Activated CD4-positive, alpha-beta memory T cell treated with anti-CD3 and anti-CD28 coated beads, Interleukin-2, amount 10 ng/mL, durations not matched to agents 7 days and 5 days (primary cell): ENCODE measurements at places on chromosomes 3 and 15. TPM values are rescaled to one million over a fixed set of nuclear protein-coding genes. Genes with fewer than 3 reads are reported as not detected.
A peak's percentile ranks its signal among the peaks of the same experiment; 100 is the strongest.

- H3K27ac ChIP-seq, result no peak overlapping the region
- DNase-seq, result no peak
- H3K4me1 ChIP-seq, result peaks cover 11% of the 10 kb centered on the region
- no peak overlapping the region for H3K4me3 ChIP-seq
- no peaks in the 10 kb centered on the region for H3K27me3 ChIP-seq
Measured at GRCh38 chr3:66228707-66229106, 7.9 kb downstream of the SLC25A26 start.

DNA sequence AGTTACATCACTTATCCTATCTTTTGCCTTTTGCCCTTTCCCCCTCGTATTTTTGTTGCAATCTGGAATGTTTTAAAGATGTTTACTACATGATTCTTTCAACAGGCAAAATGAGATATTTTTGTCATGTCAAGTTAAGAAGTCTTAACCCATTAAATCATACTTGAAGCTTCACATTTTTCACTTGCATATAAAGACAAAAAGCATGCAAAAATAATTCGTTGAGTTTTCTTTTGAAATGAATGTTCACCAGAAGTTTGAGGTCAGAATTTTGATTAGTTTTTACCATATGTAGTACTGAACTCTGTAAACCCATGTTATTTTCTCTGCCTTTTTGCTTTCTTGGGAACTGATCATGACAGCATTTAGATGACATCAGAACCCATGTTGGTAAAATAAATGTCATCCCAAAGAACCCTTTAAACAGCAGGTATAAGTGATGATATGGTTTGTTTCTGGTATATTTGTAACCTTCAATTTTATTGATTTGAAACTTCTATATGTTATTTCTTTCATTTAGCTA, 188.5 kb downstream of the GHSR start:
- H3K27me3 ChIP-seq, result no peaks in the 10 kb centered on the region
- H3K36me3 ChIP-seq, result peaks cover 20% of the 10 kb centered on the region
- H3K4me3 ChIP-seq, result no peak overlapping the region
- DNase-seq, result no peak
- peaks cover 1% of the 10 kb centered on the region for H3K4me1 ChIP-seq

- no peaks in the 10 kb centered on the region for H3K36me3 ChIP-seq
- H3K4me3 ChIP-seq, result no peak overlapping the region
- no peak overlapping the region for H3K27ac ChIP-seq
- H3K4me1 ChIP-seq, result peaks cover 2% of the 10 kb centered on the region
- peaks cover 72% of the 10 kb centered on the region for H3K27me3 ChIP-seq
Measured at GRCh38 chr3:42264399-42265058, 1.5 kb downstream of the CCK start.

The EFHB gene
- 0.58 TPM for total RNA-seq

GRCh38 chr3:148173851-148174250, 523.9 kb upstream of the AGTR1 start:
- no peaks in the 10 kb centered on the region for H3K27me3 ChIP-seq
- no peaks in the 10 kb centered on the region for H3K4me1 ChIP-seq
- H3K4me3 ChIP-seq, result no peak overlapping the region
- DNase-seq, result no peak

The GOLGA8Q gene
- total RNA-seq, result 2.3 TPM

DNA sequence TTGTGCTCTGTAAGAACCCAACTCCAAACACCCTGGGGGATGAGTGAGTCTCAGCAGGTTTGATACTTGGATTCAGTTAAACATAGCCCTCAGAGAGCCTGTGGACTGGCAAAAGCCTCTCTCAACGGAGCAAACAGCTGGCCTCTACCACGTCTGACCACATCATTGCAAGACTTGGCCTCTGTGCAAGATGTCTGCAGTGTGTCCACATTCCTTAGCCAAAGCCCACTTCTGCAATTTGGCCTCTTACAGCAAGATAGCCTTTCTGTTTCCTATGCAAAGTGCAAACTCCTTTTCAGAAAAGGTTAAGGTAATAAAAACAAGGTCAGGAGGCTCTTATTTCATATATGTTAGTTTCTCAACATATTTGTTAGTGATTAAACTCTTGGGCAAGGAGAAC, 27.9 kb downstream of the FBN1 start:
- H3K27me3 ChIP-seq, result peaks cover 9% of the 10 kb centered on the region
- H3K4me1 ChIP-seq, result no peaks in the 10 kb centered on the region
- no peak overlapping the region for H3K27ac ChIP-seq
- no peak overlapping the region for H3K4me3 ChIP-seq
- no peaks in the 10 kb centered on the region for H3K36me3 ChIP-seq

- peaks cover 55% of the 10 kb centered on the region for H3K4me1 ChIP-seq
- DNase-seq, result no peak
- no peaks in the 10 kb centered on the region for H3K27me3 ChIP-seq
- peaks cover 21% of the 10 kb centered on the region for H3K36me3 ChIP-seq
- H3K27ac ChIP-seq, result peak overlapping the region; percentile 78
- peak overlapping the region; percentile 51 for H3K4me3 ChIP-seq
Measured at GRCh38 chr15:44738340-44738984, 2.1 kb downstream of the TRIM69 start.

The PLCD1 gene
- total RNA-seq, result 36.2 TPM

- no peaks in the 10 kb centered on the region for H3K27me3 ChIP-seq
- H3K36me3 ChIP-seq, result peaks cover 19% of the 10 kb centered on the region
- no peak for DNase-seq
- no peak overlapping the region for H3K27ac ChIP-seq
- no peak overlapping the region for H3K4me3 ChIP-seq
Measured at GRCh38 chr3:45480218-45480617, 91.8 kb downstream of the LARS2 start.

DNA sequence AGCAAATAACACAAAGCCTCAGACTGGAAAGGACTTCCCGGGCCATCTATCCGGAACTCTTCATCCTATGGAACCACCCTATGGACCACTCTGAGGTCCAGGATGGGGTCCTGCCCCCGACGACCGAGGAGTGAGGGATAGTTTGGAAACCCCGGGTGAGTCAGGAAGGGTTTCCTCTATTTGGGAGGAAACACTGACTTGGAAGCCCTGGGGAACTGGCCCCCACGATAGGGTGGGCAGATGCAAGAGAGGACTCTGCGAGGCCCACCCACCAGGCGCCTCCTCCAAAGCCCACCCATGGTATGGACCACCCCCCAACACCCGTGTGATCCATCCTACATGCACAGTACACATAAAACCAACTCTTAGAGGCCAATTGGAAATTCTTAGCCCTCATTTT, 69.4 kb downstream of the CPN2 start:
- no peak overlapping the region for H3K27ac ChIP-seq
- no peaks in the 10 kb centered on the region for H3K4me1 ChIP-seq
- no peaks in the 10 kb centered on the region for H3K36me3 ChIP-seq
- no peak overlapping the region for H3K4me3 ChIP-seq
- DNase-seq, result no peak
- H3K27me3 ChIP-seq, result peaks cover 15% of the 10 kb centered on the region

DNA sequence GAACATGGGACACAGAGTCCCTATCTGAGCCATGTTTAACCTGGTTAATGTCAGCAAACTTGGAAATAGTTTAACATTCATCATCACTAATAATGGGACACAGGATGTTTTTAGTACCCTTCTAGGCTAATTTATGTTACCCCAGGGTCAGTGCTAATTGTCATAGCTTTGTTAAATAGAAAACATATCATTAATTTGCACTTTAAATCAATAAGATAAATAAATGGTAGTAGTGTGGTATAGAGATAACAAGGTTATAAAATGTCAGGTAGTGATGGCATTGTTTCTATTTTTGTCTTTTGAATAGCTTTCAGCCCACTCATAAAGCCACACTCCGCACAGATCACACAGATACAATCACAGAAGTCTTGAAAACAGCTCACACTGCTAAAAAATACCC, 534.9 kb downstream of the MECOM start:
- no peaks in the 10 kb centered on the region for H3K36me3 ChIP-seq
- no peaks in the 10 kb centered on the region for H3K27me3 ChIP-seq

GRCh38 chr3:102449341-102449740, 14.5 kb downstream of the ZPLD1 start:
- H3K27me3 ChIP-seq, result no peaks in the 10 kb centered on the region
- H3K4me3 ChIP-seq, result no peak overlapping the region

DNA sequence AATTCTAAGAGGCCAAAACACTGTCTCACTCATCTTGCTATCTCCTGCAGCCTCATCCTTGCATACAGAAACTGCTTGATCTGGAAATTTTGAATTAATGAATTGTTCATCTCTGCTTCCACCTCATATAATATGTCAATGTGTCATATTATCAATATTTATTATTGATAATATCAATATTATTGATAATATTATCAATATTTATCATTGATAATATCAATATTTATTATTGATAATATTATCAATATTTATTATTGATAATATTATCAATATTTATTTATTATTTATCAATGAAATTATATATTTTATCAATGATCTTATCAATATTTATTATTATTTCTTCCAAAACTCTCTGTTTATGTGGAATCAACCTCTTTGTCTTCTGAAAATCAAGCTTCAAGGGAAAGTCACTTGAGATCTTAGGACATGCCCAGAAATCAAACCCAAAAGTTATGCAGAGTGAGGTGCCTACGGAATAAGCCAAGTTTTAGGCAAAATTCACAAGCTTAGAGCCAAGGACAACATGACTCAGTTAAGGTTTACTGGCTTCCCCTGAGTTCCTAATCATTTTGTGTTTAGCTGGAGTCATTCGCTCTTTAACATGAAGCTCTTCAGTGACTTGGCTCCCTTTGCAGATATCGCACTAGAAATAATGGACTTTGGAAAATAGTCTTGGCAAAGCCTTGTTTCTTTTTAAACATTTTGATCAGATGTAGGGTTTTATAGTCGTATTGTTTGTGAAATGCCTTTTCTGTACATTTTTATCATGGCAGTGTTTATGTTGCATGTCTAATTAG, 297.1 kb upstream of the RARB start:
- no peak overlapping the region for H3K4me3 ChIP-seq
- H3K27me3 ChIP-seq, result no peaks in the 10 kb centered on the region
- H3K27ac ChIP-seq, result no peak overlapping the region
- no peak for DNase-seq
- no peaks in the 10 kb centered on the region for H3K36me3 ChIP-seq

GRCh38 chr3:30611613-30612436, 5.4 kb downstream of the TGFBR2 start:
- H3K4me3 ChIP-seq, result peak overlapping the region; percentile 93
- peaks cover 57% of the 10 kb centered on the region for H3K36me3 ChIP-seq
- no peak for DNase-seq
- H3K27me3 ChIP-seq, result no peaks in the 10 kb centered on the region

- no peak overlapping the region for H3K27ac ChIP-seq
- no peaks in the 10 kb centered on the region for H3K4me1 ChIP-seq
- H3K36me3 ChIP-seq, result no peaks in the 10 kb centered on the region
- no peak overlapping the region for H3K4me3 ChIP-seq
- no peaks in the 10 kb centered on the region for H3K27me3 ChIP-seq
Measured at GRCh38 chr3:51333021-51333420, 52.1 kb upstream of the MANF start.

DNA sequence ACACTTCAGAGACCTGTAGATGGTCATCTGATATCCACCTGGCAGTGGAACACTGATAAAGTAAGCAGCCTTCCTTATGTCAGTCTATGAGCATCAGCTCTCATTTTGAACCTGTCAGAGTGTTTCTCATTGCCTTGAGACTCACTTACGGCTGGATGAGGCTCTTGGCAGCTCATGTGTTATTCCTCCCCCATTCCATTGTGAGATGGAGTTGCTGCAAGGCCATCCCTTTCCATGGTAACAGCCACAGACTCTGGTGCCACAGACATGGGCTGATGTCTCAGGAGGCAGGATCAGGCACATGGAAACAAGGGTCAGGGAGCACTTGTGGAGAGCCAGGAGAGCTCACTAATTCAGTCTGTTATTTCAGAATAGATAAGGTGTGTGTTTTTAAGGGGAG, 11.9 kb downstream of the KCNAB1 start:
- peaks cover 46% of the 10 kb centered on the region for H3K27me3 ChIP-seq
- no peak for DNase-seq
- H3K4me1 ChIP-seq, result no peaks in the 10 kb centered on the region
- H3K27ac ChIP-seq, result no peak overlapping the region
- H3K4me3 ChIP-seq, result no peak overlapping the region

DNA sequence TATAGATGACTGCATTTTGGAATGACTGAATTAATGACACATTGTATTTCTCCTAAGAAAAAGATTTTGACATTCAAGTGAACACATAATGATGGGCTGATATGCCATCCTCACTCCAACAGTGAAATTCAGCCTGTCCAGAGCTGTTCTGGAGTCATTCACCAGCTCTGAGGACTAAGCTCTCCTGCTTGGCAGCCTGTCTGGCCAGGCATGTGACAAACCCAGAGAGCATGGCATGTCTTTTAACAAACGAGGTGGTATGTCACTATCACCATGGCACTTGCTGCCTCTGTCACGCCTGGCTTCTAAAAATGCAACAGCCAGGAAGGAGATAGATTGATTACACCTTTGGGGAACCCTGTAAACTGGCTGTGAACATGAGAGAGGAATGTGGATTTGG, 1.4 kb downstream of the ACTC1 start:
- peaks cover 67% of the 10 kb centered on the region for H3K27me3 ChIP-seq
- H3K4me3 ChIP-seq, result no peak overlapping the region
- no peak for DNase-seq

The SKOR1 gene
- 0.25 TPM for total RNA-seq

The GOLGA8H gene
- total RNA-seq, result not detected

- H3K4me3 ChIP-seq, result no peak overlapping the region
- H3K4me1 ChIP-seq, result no peaks in the 10 kb centered on the region
- no peak for DNase-seq
- H3K36me3 ChIP-seq, result no peaks in the 10 kb centered on the region
Measured at GRCh38 chr3:159453945-159454344, 534.7 kb upstream of the IL12A start.

- H3K36me3 ChIP-seq, result peaks cover 76% of the 10 kb centered on the region
- peaks cover 53% of the 10 kb centered on the region for H3K4me1 ChIP-seq
- H3K27ac ChIP-seq, result peak overlapping the region; percentile 79
- H3K27me3 ChIP-seq, result no peaks in the 10 kb centered on the region
- H3K4me3 ChIP-seq, result peak overlapping the region; percentile 56
Measured at GRCh38 chr3:169781209-169781855, 8.1 kb downstream of the MYNN start.

GRCh38 chr3:17833786-17834559, 91.5 kb upstream of the TBC1D5 start:
- H3K4me3 ChIP-seq, result no peak overlapping the region
- DNase-seq, result no peak
- no peak overlapping the region for H3K27ac ChIP-seq
- peaks cover 8% of the 10 kb centered on the region for H3K27me3 ChIP-seq
- no peaks in the 10 kb centered on the region for H3K36me3 ChIP-seq
- H3K4me1 ChIP-seq, result no peaks in the 10 kb centered on the region

The FETUB gene
- total RNA-seq, result not detected

The GOLGA8J gene
- not detected for total RNA-seq
